ENCODE measurements at places on chromosomes 5 and 9.

DNA sequence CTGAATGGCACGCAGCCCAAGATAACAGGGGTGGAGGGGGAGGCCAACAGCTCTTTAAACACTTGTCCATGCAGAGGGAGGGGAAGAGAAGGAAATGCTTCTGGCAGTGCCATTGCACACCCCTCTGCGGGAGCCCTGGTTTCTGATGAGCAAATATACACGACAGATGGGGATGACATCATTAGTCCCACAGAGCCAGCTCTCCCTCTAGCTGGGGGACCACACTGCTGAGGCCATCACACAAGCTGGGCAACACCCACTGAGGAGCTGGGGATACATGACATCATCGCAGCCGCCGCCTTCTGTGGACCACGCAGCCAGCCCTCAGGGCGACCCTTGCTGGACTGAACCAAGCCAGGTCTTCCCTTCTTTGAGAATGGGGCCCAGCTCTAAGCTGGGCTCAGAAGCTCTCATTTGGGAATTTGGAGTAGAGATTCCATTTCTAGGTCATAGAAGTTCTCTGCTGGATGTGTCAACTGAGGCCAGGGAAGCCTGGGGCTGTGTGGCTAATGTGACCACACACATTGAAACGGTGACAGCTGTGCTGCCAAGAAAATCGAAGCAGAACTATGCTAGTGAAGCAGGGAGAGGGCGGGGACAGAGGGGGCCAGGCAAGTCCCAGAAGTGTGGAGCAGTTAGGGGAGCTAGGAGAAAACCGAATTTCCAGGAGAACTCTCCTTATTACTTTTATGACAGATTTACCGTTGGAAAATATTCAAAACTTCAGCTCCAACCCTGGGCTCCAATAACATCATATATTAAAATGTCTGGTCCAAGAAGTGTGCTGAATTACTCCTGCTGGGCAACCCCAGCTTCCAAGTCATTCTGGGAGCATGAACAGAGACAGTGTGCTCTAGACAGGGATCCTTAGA lies 79.5 kb downstream of the PRRT1B start:
- DNase-seq, result no peak

GRCh38 chr9:129109537-129109903 lies 1.1 kb downstream of the CRAT start:
- DNase-seq, result no peak

- DNase-seq, result no peak
Measured at GRCh38 chr5:147375151-147375550, 134.7 kb downstream of the DPYSL3 start.

DNA sequence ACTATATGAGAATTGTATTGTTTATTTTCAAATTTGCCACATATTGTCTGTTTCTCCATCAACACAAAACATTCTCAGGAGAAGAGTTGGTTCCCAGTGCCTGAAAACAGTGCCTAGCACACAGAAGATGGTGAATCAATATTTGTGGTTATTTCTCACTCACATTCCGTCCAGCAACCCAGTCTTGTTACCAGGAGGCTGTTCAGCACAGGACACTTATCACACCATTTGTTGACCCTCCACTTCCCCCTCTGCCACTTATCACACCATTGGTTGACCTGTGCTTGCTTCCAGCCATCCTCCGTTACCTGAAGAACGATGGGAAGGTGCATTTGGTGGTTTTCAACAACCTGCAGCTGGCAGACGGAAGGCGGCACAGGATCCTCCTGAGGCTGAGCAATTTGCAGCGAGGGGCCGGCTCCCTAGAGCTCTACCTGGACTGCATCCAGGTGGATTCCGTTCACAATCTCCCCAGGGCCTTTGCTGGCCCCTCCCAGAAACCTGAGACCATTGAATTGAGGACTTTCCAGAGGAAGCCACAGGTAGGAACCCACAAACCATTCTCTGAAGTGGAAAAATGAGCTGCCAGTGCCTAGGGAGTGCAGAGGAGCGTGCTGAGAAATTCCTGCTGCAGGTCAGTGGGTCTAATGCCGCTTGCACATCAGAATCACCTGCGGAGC lies 20.5 kb downstream of the THBS4 start:
- no peak for DNase-seq

GRCh38 chr9:126688617-126689016 lies 74.9 kb downstream of the LMX1B start:
- no peak for DNase-seq

GRCh38 chr9:114437401-114437893 lies 49.7 kb upstream of the AKNA start:
- DNase-seq, result no peak

DNA sequence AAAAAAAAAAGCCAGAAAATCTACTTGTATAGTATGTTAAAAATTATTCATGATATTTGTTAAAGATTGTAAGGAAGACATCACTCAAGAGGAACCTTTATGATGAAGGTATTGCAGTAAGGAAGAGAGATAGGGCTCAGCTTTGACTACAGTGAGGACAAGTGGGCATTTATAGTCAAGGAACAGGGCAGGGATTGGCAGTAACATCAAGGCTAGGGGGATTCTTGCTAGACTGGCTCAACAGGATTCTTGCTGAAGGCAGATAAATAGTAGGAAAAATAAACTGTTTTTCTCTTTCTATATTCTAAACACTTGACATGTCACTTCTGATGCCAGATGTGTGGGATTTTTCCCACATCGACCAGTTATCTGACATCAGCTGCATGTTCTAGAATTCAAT lies 96.7 kb downstream of the ITGA1 start:
- DNase-seq, result no peak

GRCh38 chr5:169374761-169375160 lies 73.8 kb upstream of the SLIT3 start:
- DNase-seq, result no peak

DNA sequence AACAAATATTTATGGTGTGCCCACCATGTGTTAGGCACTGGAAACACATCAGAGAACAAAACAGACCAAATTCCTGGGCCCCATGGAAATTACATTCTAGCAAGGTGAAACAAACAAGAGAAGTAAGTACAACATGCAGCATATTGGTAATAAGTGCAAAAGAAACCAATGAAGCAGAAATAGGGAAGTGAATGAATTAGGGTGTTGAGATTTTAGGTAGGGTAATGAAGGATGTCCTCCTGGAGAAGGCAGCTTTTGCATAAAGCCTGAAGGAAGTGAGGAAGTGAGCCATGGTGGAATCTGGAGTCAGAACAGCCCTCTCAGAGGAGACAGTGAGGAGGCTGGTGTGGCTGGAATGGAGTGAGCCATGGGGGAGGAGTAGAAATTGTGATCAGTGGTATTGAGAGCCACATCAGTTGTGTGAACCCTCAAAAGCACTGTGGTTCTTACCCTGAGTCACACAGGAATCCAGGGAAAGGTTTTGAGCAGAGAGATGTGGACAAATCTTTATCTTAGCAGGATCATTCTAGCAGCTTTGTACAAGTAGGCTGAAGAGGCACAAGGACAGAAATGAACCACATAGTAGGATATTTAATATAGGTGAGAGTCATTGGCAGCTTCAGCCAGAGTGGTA lies 52.7 kb upstream of the ARL15 start:
- no peak for DNase-seq

- DNase-seq, result no peak
Measured at GRCh38 chr9:14331120-14331519, 17.2 kb upstream of the NFIB start.

DNA sequence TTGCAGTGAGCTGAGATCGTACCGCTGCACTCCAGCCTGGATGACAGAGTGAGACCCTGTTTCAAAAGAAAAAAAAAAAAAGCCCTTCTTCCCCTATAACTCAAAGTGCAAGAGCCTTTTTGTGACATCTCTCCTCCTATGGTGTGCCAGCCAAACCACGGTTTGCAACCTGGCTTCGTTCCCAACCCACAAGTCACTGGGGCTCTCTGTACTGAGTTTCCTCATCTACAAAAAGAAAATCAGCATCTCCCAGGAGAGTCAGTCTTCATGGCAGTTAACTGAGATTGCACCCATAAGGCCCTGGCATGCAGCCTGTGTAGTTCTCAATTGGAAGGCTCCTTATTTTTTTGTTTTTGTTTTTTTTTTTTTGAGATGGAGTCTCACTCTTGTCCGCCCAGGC lies 14.8 kb downstream of the ODF2 start:
- no peak for DNase-seq

- no peak for DNase-seq
Measured at GRCh38 chr5:176564002-176564401, 14.9 kb downstream of the CDHR2 start.

- DNase-seq, result peak; percentile 13
Measured at GRCh38 chr5:148957591-148958202, 105.2 kb downstream of the SH3TC2 start.

- no peak for DNase-seq
Measured at GRCh38 chr5:99543841-99544240, 615.0 kb upstream of the CHD1 start.

- no peak for DNase-seq
Measured at GRCh38 chr9:93894691-93895079, 60.5 kb downstream of the BARX1 start.

- no peak for DNase-seq
Measured at GRCh38 chr9:109355564-109356297, 34.9 kb upstream of the EPB41L4B start.

DNA sequence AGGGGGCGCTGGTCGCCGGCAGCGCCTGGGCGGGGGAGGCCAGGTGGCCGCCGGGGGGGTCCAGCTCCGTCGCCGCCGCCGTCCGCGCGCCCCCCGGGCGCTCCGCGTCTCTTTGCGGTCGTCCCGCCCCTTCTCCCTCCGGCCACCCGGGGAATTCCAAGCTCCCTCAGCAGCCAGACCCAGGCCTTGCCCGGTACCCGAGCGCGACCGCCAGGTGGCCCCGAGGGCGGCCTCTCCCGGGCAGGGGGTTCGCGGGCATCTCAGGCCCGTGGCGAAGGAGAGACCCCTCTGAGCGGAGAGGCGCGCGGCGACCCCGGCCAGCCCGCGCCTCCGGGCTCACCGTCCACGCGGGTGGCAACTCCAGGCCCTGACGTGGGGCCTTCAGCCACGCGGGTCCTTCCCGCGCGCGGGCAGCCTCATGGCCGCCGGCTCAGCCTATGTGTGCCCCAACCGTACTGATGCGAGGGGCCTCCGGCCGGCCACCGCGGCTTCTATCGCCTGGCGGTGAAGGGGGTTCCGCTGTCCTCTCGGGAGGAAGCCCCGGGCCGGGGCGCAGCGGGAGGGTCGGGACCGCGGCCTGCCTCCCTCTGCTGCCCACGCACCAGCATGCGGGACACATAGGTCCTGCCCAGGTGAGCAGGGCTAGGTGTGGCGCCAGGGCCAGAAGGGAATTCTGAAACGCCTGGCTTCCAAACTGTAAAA lies 529 bp upstream of the NRARP start:
- no peak for DNase-seq

- DNase-seq, result no peak
Measured at GRCh38 chr9:93252116-93252780, 68.3 kb downstream of the WNK2 start.

DNA sequence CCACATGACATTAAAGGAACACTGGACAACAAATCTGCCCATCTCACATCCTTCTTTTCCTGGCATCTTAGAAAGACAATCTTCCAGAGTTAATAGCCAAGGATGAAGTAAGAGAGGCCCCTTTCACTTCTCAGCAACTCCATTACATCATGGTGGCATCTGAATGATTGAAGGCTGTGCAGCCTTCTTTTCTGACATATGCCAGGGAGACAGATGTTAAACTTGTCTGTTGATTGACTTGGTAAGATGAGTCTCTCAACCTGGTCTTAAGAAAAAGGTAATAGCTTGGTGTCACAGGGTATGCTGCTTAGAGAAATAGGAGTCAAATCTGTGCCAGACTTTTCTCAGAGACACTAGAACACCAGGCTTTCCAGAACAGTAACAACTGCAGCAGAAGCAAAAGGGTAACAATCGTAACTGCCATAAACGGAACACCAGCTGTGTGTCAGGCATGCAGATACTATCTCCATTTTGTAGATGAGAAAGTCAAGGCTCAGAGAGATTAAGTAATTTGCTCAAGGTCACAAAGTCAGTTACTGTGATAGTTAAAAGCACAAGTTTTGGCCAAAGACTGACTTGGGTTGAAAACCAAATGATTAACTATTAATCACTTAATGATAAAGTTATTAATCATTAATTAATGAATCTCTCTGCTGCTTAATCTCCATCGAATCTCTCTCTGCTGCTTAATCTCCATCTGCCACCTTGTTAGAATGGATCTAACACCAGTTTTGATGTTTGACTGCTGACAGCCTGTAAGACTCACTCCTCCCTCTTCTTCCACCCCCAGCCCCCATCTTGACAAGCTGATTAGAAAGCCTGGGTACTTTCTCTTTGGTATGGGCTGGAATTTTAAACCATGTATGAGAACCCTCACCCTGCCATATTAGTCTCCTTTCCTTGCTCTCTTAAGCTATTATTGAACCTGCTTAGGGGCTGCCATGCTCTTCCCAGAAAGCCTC lies 353.5 kb downstream of the ENC1 start:
- DNase-seq, result no peak

- DNase-seq, result peak; percentile 70
Measured at GRCh38 chr9:130451509-130452388, 7.0 kb downstream of the ASS1 start.

DNA sequence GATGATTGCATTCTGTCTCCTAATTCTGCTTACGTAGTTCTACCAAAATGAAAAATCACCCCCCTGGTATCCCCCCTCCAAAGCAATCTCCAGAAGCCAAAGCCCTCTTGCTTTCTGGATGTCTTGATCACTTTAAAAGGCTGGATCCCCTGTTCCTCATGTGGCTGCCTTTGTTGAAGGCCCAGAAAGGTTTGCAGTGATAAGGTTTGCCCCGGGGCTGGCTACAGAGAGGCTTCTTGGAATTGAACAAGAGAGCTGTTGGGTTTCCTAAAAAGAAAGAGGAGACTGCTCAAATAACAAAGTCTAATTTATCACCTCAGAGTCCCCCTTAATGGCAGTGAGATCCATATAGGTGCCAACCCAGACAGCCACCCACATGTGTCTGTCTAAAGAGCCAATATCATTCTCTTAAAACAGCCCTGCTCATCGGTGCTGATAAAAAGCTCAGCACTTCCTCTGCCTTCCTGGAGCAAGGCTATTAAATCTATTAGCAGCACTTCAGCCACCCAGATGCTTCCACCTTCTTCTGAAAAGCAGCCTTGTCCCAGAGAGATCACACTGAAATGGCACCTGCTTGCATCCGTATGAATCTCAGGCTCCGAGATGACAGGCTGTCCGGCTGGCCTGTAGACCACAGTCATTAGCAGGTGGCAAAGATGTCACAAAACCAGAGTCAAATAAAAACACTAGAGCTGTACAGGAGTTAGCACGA lies 70.9 kb downstream of the TEX10 start:
- DNase-seq, result no peak

All from amniotic stem cell (primary cell).